ENCODE measurements at places on chromosomes 16 and 17.

DNA sequence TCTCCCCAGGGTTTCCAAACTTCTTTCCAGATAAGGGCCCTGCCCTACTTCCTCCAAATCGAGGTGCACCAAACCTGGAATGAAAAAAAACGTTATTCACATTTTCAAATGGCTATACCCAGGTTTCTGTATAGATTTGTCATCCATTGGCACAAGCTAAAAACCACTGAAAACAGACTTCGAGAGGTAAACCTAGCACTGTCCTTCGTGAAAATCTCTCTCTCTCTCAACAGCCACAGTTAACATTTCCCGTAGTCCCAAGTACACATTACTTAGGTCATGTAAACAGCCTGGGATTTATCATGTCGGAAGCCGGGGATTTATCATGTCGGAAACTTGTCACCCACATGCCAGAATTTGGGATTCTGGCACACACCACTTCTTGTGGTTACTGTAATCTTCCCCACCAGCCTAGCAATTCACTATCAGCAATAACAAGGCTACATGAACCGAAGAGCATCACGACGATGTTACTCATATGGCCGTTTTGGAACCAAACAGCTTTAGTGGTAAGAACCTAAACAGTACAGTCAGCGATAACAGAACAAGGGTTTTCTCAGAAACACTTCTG, 1.2 kb downstream of the DDX5 start:
- no peak for DNase-seq

GRCh38 chr16:46833460-46833800, 2.5 kb upstream of the C16orf87 start:
- DNase-seq: no peak

GRCh38 chr17:28460901-28461300, 12.5 kb upstream of the SLC13A2 start:
- no peak for DNase-seq

- no peak for DNase-seq
Measured at GRCh38 chr16:69794486-69794885, 32.4 kb downstream of the WWP2 start.

GRCh38 chr17:57282296-57282695, 26.0 kb downstream of the MSI2 start:
- DNase-seq: no peak

DNA sequence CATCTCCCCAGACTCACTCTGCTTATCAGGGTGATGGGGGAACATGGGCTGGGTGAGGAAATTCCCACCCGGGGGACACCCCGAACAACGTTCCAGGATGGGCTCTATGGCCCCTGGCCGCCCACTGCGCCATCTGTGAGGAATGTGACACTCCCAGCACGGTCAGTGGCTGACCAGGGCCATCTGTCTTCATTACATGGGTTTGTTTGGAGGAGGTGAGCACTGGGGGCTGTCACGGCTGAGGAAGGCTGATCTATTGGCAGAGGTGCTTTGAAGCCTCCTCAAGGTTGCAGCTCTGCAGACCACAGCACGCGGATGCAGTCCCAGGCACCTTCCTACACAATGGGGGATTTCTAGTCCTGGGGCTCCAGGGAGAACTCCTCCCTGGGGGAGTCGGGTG, 214.1 kb upstream of the FOXF1 start:
- DNase-seq: no peak

DNA sequence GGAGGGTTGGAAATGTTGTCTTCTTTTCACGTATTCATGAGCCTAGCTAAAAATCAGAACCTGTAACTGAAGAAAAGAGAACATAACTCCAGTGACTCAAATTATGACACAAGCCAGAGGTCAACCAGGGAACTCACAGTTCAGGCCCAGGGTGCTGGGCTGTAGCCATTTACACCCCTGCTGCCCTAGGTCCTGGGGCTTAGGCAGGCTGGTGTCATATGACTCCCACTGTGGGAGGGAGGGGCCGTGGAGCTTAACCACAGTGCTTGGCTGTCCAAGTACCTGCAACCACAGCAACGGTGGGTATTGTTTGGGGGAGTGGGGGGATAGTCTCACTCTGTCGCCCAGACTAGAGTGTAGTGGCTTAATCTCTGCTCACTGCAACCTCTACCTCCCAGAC, 71.1 kb upstream of the AMZ2 start:
- no peak for DNase-seq

GRCh38 chr17:5608399-5609112, 24.2 kb upstream of the NLRP1 start:
- no peak for DNase-seq

GRCh38 chr17:57256708-57257112, 387 bp downstream of the MSI2 start:
- peak; percentile 62 for DNase-seq

GRCh38 chr16:85717393-85718152, 28.8 kb upstream of the GINS2 start:
- peak; percentile 87 for DNase-seq

DNA sequence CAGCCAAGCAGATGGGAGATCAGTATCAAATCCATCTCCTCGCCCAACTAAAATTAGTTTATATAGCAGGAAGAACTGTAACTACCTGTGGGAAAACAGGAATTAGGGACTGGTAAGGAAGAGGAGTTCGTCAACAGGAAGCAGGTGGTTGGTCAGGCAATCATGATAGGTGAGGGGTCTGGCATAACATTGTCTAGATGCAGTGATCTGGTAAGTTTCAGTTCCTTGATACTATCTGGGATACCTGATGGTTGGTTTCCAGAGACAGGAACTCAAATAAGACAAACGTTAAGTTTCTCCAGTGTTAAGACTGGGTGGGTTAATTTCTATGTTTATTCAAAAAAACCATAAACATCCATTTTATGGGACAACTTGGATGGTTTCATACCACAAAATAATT, 53.8 kb downstream of the CEP112 start:
- no peak for DNase-seq

DNA sequence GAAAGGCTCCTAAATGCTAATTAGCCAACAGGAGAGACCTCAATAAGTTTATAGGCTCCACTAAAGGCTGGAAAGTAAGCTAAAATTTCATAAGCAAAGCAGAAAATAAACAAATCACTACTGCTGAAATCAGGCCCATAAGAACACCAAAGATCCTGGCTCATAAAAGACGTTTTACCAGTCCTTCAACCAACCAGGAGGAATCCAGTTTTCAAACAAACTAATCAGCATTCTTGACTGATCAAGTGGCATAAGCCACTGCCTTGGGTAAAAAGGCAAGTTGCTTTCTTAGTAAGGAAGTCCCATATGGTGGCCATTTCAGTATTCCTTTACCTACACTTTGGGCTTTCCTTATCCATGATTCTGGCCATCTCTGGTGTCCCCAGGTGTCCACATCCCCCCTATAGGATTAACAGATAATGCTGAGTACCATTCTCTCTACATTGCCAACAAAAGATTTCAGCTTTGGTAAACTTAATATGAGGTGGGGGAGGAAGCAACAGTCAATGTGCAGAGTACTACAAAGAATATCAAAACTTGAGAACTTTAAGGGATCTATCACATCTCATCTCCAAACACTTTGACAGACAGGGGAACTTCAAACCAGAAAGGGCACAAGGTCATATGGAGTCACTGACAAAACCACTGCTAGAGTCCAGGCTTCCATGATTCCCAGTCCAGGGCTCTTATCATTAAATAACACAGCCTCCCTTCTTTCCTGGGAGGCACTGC, 1.3 kb downstream of the TOM1L2 start:
- DNase-seq: peak; percentile 40

GRCh38 chr16:11079652-11080187, 135.4 kb downstream of the CLEC16A start:
- no peak for DNase-seq

GRCh38 chr16:1929105-1929504, 10.9 kb upstream of the HS3ST6 start:
- DNase-seq: peak; percentile 56

- no peak for DNase-seq
Measured at GRCh38 chr17:44397479-44398440, 8.3 kb upstream of the ITGA2B start.

DNA sequence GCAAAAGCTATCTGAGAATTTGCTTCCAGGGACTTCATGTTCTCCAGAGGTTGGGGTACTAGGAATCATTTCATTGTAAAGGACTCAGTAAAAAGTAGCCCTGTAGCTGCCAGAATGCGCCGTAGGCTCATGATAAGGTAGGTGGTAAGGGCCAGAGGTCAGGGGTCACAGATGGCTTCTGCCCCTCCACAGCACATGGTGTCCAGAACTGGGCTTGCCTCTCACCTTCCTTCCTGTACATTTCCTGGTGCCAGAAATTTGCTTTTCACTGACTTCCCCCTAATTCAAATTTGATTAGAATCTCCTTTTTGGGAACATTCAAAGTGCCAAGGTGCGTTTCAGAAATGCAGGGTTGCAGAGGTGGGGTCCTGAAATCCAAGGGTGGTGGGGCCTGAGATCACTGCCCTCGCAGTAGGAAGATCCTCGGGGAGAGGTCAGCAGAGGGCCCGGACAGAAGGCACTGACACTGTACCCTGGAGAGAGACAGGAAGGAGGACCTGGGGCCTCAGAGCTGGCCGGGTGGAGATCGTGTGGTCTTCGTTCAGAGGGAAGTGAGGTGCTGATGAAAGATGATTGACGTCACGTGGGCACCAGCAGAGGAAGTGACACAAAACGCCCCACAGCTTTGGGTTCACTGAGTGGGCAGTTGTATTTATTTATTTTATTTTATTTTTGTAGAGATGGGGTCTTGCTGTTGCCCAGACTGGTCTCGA, 25.5 kb upstream of the METRNL start:
- peak; percentile 90 for DNase-seq

GRCh38 chr16:85537331-85537788, 75.8 kb upstream of the GSE1 start:
- DNase-seq: no peak

- DNase-seq: no peak
Measured at GRCh38 chr17:76667786-76668453, 24.4 kb upstream of the ST6GALNAC1 start.

DNA sequence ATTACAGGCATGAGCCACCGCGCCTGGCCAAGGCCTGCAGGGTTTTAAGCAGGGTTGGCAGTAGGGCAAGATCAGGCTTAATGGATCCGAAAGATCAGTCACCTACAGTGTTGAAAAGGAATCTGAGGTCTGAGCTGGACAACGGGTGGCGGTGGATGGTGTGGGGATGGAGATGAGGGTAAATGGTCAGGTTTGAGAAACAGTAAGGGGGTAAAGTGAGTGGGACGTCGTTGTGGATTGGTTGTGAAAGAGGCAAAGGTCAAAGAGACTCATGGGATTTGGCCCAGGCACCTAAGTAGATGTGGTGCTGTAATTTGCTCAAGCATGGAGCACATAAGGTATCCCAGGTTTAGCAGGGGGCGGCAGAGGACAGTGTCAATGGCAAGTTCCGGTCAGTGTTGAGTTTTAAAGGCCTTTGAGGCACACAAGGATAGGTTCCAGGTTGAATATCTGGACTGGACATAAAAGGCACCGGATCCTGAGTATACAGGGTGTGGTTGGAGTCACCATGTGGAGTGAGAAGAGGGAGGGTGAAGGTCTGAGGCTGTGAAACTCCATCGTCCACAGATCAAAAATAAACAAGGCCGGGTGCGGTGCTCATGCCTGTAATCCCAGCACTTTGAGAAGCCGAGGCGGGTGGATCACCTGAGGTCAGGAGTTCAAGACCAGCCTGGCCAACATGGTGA, 1.1 kb upstream of the SLC16A5 start:
- no peak for DNase-seq

DNA sequence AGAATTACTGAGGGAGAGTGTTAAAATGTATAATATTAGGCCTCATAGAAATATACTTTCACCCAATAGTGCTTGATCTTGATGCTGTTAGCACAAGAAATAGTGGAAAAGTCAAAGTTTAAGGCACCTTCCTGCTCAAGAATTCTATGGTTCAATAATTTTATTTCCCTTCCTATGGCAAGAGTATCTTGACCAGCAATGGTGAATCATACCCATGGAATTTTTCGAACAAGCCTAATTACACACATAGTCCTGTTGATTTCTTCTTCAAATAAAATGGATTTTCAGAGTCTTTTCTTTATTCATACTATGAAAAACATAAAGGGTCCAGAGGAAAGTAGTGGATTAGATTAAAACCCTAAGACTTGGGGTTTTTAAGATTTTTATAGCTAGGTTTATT, 810.6 kb downstream of the CDH11 start:
- no peak for DNase-seq

DNA sequence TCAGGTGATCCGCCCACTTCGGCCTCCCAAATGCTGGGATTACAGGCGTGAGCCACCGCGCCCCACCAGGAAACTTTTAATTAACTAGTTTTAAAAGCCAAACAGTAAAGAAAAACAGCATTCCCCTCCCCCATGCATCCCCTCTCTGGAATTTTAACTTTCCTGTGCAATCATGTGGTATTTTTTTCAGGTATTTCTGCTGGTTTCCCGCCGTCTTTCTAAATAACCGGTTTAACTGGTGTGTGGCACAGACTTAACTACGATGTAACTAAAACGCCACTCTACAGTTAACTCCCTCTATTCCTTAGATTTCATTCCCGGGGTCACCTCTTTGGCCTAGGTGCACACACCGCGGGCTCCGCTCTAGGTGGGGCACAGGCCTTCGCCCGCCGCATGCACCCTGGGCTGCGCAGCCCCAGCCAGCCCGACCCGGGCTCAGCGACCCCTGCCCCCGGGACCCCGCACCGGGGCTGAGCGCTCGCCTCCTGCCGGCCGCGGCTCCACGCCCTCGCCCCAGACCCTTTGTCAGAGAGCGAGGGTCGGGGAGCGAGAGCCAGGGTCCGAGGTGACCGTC, 15.1 kb upstream of the UTP6 start:
- no peak for DNase-seq

DNA sequence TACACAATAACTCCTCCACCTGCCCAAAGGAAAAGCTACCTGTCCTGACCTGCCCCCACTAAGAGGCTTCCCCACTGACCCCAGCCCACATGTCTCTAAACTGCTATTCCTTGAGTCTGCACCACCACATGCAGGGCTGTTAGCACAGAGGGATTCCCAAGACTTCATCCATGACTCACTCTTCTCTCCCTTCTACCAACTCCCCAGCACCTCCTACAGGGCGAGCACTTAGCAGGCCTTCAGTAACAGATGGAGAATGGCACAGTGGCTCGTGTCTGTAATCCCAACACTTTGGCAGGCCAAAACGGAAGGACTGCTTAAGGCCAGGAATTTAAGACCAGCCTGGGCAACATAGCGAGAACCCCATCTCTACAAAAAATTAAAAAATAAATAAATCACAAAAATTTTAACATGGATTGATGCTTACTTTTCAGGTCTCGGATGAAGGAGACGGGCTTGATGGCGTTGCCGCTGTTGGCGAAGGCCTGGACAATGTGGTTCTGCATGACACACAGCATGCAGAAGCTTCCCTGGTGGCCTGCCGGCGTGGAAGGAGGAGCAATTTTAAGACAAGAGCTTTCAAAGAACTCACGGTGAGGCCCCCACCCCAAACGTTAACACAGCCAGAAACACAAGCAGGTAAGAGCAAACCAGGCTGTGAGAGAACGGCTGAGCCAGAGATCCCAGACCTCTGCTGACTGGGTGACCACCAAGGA, 12.0 kb downstream of the USP36 start:
- peak; percentile 21 for DNase-seq

Measured in hematopoietic multipotent progenitor cell treated with erythropoietin and hydrocortisone succinate and interleukin-3 and kit ligand, for 4 days (in vitro differentiated cells).